Right cardiac atrium (tissue), 5 donors: ENCODE measurements at places on chromosomes 7 and 10. TPM values are rescaled to one million over a fixed set of nuclear protein-coding genes. Genes with fewer than 3 reads are reported as not detected.
A peak's percentile ranks its signal among the peaks of the same experiment; 100 is the strongest.

PHYHIPL gene
- 0.11 TPM for total RNA-seq

PDE1C gene
- 94.4 TPM for total RNA-seq

VAX1 gene
- total RNA-seq, result not detected

CARD11 gene
- 0.22 TPM for total RNA-seq

TMEM243 gene
- total RNA-seq, result 8.8 TPM

EFCAB10 gene
- not detected for total RNA-seq

MYOZ1 gene
- total RNA-seq, result 73.9 TPM

ADCK2 gene
- total RNA-seq, result 14.8 TPM

IL15RA gene
- 11.8 TPM for total RNA-seq

RHEB gene
- total RNA-seq, result 123 TPM

RET gene
- 0.40 TPM for total RNA-seq

DGKI gene
- 14.9 TPM for total RNA-seq

DNA sequence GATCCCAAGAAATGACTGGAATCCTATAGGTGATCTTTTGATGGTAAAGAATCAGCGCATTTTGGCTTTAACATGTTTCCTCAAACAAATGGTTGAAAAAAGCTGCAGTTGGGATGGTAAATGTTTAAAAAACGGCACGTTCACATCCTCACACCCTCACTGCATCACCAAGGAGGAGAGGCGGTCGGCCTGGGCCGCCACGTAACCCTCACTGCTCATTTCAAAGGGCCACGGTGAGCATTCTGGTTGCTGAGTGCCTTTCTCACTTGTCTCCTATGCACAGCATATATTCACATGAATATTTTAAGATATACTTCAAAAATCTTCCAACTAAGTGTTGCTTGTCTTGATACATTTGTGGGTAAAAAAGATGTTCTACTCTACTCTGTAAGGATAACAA lies 233.2 kb downstream of the DNAJB6 start:
- DNase-seq, result no peak

- DNase-seq, result peak; percentile 27
These were observed 551 bp downstream of the KCND2 start for GRCh38 chr7:120273476-120273975.

- DNase-seq, result no peak
These were observed 3.9 kb downstream of the CASD1 start for GRCh38 chr7:94513565-94513860.

DNA sequence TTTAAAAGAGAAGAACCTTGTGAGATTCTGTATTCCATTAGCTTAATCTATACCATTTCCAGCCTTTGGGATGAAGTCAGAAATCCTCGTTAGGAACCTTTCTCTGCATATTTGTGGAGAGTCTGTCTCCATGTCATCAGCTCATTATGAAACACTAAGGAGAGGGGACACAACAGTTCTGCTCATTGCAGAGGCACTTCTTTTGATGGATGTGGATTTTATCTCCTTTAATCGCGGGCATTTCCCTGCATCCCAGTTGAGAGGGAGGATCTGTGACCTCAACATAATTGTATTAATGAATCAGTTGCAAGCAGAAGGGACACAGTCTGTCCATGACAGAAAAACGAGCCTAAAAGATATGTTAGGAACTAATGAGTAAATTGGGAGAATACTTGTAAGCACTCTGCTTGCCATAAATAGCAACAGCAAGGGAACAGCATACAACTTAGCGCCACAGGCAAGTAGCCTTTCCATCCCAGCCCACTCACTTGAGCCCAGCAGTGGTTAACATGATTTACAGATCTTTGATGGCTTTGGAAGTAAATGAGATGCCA lies 37.9 kb downstream of the SORCS1 start:
- no peak for DNase-seq

- no peak for DNase-seq
These were observed 83.1 kb downstream of the GRK5 start for GRCh38 chr10:119290301-119291048.

DNA sequence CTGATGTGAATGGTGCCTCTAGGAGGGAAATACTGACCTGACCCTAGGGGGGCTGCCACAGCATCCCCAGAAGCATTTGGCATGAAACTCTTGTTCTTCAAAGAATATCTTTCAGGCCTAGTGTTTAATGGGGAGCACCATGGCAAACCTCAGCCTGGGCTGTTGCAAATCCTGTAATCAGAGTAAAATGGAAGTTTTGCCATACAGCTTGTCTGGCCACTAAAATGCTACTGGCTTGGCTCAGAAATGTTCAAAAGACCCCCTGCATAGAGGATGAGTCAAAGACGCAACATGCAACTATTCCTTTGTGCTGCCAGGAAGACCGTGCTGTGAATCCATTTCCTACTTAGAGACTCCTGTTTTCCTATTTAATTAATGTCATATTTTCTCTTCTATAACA lies 26.7 kb downstream of the HECW1 start:
- no peak for DNase-seq

DNA sequence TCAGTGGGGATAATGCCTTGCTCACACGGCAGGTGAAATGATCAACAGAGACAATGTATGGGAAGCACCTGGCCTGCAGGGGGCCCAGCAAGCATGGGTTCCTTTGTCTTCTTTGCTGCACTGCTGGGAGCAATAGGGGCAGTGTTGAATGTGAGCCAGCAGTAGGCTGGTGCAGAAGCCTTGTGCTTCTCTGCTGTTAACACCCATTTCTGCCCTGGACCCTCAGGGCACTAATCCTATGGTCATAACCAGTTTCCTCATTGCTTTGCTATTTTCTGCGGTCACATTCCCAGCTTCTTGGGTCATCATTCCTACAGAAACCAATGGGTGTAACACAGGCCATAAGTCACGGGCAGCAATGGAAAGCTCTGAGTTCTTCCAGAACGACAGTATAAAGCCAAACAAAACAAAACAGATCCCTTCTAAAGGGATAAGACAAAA lies 10.9 kb upstream of the LGI1 start:
- no peak for DNase-seq

GRCh38 chr7:36208426-36208825 lies 55.4 kb downstream of the EEPD1 start:
- DNase-seq, result no peak

DNA sequence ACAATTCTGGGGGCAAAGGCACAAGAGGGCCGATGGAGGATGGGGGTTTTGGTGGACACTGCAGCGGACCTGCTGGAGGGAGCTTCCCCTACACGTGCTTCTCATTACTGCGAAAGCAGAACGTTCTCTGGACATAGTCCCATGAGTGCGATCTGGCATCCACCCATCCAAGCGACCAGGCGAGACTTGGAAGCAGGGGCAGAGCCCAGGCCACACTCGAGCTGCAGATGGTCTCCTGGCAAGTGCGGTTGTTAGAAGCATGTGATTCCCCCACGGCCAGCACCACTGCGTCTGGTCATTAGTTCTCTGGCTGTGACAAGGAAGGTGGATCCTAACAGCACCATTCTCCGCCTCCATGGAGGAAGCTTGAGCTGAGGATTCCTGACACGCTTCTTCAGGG lies 118.4 kb upstream of the TCERG1L start:
- no peak for DNase-seq

GRCh38 chr10:103062854-103063590 lies 130.1 kb downstream of the NT5C2 start:
- DNase-seq, result no peak

DNA sequence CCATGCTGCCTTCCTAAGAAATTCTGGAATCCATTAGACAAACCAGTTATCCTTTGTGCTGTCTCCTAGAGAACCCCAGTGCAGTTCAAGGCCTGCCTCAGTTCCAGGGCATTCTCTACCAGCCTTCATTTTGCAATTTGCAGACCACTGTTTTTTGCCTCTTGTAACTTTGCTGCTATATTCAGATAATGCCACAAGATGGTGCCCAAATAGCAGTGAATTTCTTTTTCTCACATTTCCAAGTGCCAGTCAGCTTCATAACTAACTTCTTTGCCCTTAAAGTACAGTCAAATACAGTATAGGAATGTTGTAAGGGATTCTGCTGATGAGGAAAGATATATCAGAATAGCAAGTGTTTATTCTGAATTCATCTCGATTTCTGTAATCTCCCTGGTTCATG lies 25.2 kb downstream of the LOXL4 start:
- no peak for DNase-seq

GRCh38 chr10:127578961-127579305 lies 29.8 kb downstream of the NPS start:
- no peak for DNase-seq

GRCh38 chr7:69177941-69178494 lies 420.3 kb upstream of the AUTS2 start:
- DNase-seq, result no peak

GRCh38 chr10:92756201-92757065 lies 66.7 kb downstream of the HHEX start:
- no peak for DNase-seq

DNA sequence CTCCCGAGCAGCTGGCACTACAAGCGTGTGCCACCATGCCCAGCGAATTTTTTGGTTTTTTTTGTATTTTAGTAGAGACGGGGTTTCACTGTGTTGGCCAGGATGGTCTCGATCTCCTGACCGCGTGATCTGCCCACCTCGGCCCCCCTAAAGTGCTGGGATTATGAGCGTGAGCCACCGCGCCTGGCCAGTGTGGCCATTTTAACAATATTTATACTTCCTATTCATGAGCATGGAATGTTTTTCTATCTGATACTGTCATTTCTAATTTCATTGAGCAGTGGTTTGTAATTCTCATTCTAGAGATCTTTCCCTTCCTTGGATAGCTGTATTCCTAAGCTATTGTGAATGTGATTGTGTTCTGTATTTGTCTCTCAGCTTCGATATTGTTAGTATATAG lies 96.2 kb downstream of the GLCCI1 start:
- DNase-seq, result no peak

DNA sequence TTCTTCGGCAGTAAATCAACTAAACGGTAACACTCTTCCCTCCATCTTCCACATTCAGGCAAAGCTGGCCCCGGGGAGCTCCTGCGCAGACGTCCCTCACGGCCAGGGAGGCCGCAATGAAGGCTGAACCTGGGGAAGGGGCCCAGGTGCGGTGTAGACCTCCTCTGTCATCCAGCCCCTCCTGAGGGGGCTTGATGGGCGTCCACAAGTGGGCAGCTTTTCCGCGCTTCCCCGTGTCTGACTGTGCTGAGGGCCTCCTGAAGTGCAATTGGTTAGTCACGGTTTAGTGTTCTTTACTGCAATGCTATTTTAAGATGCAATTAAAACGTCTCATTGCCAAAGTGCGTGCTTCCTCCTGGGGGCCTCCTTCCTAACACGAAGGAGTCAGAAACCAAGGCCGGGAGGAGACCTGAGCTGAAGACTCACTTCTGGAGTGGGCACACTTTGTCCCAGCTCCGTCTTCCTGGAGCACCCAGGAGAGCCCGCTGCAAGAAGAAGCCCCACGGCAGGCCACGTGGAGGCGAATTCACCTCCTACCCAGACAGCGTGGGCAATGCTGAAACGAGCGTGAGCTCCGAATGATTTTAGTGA lies 173.3 kb downstream of the ELFN1 start:
- no peak for DNase-seq

GRCh38 chr7:134875867-134876266 lies 96.4 kb downstream of the CALD1 start:
- no peak for DNase-seq
